Breast epithelium (tissue), 4 donors: ENCODE measurements at places on chromosomes 5 and 9.

- no peak for DNase-seq
Measured at GRCh38 chr5:149162401-149163084, 21.2 kb downstream of the ABLIM3 start.

- no peak for DNase-seq
Measured at GRCh38 chr9:4375424-4376200, 75.7 kb upstream of the GLIS3 start.

DNA sequence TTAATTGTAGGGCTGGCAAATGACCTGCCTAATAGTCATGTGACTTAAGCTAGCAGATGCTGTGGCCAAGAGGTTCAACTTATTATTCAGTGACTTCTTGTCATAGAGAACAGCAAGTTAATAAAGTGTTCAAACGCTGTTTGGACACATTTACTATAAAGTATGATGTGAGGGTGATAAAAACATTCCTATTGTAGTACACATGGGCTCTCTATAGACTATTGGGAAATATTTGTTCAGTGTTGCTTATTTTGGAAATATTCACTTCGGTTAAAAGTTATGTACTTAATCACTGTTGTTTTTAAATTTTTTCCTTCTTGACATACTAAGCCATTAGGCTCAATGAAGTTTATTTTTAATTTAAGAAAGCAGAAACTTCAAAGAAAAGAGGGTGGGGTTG lies 345.0 kb downstream of the NNT start:
- DNase-seq: no peak

DNA sequence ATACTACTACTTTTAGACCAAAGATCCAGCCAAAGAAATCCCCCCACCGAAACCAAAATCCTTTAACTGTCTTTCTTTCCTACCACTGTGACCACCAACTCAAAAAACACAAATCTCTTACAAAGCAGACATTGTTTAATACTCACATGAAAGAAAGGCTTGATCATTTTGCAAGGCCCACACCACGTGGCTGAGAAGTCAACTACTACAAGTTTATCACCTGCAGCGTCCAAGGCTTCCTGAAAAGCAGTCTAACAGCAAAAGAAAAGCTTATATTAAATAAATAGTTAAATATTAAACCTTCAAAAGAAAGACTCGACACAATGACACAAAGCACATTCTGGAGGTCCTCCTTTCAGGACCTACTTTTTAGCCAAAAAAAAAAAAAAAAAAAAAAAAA lies 5.1 kb downstream of the TXN start:
- DNase-seq: no peak

GRCh38 chr9:125470189-125470588 lies 208.6 kb downstream of the GAPVD1 start:
- no peak for DNase-seq

- no peak for DNase-seq
Measured at GRCh38 chr5:171848006-171848405, 62.4 kb downstream of the SMIM23 start.

- no peak for DNase-seq
Measured at GRCh38 chr5:88190106-88190834, 78.4 kb downstream of the TMEM161B start.

- DNase-seq: no peak
Measured at GRCh38 chr9:115525111-115526058, 407.4 kb upstream of the TNC start.

DNA sequence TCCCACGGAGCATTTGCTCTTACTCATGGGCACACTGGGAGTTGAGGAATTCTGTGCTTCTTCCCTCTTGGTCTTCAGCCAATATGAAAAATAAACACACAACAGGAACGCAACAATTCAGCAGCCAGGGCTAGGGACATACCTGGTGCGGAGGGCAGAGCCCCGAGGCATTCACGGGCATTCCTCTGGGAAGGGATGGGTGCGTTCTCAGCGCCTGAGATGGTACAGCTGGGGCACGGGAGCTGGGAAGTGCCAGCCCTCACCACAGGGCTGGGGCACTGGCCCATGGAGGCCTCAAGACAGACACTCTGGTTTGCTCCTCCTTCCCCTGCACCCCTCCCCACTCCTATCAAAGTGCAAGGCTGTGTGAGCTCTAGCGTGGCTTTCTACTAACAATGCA lies 2.1 kb downstream of the SLC6A3 start:
- no peak for DNase-seq

DNA sequence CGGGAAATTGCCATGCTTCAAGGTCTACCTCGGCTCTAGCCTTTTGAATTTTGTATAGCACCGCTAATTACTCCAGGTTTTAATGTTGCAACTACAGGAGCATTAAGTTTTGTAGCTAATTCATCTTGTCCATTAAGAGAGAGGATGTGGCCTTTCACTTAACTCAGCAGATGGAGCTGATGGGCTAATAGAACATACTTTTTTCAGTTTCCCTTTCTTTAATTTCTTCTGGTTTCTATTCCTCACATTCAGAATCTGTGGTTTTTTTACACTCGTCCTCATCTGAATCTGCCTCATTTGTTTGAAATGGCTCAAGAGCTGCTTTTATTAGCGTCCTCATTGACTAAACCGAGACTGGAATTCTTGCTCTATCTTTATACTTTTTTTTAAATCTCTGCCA lies 2085.7 kb upstream of the C9orf72 start:
- no peak for DNase-seq

DNA sequence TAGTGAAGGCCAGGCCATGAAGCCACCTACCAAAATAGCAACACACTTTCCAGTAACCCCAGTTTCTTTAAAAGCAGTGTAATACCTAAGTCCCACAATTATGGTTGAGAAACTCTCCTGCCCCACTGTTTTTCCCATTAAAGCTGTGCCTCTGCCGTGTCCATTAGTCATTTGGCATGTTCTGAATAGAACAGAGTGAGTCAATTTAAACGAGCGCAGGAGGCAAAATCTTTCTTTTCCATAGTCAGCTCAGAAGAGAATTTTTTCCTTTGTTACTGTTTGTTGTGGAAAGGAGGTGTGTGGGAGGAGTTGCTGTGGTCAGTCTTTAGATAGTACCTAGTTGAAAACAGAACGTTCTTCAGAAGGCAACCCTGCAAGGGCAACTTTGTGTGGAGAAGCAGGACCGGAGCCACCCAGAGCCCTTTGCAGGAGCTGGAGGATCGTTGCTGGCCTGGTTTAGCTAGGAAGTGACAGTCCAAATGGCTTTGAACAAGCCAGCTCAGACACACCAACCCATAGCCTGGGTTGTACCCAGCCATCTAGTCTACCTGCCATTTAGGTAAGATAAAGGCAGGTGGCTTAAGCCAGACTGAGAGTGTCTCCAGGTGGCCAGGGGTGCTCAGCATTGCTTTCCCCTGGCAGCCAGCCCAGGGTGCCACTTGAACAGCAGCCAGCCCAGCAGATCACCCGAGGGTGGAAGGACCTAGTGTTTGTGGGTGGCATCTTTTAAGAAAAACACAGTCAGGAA lies 30.4 kb downstream of the GADD45G start:
- peak; percentile 69 for DNase-seq

DNA sequence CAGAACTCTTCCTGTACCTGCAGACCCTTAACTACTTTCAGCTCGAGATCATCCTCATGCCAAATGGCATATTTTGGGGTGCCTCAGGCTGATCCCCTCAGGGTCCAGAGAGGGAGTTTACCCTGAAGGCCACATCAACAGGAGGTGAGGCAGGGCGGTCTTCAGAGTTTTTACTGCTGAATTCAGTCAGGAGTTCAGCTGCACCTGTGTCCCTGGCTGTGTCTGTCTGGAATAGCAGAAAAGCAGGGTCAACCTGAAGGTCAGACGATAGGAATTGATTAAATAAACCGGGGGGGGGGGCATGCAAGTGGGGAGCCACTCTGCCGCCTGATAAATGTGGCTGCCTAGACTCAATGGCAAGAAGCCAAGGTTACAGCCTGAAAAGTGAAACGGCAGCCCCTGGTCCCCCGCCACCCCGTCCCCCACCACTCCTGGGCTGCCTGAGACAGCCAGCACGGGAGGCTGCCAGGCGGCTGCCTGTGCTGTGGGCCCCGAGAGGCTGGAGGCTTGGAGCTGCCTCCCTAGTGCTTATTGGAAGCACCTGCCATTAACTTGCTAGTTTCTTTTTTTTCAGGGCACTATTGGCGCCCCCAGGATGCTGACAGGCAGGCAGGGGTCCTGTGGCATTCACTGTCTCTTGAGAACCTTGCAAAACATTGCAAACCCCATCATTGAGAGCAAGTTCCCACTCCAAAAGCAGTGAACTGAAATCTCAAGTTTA lies 182.7 kb upstream of the PPP1R26 start:
- DNase-seq: no peak

DNA sequence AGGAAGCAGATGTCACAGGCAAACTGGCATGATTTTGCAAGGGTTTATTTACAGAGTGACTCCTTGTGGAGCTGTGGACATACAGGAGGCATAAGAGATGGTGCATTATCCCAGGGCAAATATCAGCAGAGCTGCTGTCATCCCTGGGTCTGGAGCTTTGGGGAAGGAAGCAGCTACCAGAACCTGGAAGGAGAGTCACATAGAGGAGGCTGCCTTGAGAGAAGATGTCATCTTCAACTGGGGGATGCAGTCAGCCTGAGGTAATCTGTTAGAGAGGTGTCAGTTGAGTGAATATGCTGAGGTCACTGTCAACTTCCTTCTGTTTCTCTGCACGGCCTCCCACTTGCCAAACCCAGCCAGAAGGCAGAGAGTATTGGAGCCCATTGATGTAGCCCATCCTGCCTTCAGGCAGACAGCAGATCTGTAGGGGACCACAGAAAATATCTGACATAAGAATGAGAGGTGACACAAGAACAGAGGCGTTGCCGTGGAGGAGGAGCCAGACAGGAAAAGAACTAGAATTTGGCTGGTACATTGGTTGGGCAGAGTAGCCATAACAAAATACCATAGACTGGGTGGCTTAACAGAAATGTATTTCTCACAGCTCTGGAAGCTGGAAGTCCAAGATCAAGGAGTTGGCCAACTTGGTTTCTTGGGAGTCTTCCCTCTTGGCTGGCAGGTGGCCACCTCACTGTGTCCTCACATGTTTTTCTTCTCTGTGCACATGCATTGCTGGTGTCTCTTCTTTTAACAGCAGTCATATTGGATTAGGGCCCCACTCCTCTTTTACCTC lies 102.8 kb downstream of the SNX18 start:
- peak; percentile 47 for DNase-seq

DNA sequence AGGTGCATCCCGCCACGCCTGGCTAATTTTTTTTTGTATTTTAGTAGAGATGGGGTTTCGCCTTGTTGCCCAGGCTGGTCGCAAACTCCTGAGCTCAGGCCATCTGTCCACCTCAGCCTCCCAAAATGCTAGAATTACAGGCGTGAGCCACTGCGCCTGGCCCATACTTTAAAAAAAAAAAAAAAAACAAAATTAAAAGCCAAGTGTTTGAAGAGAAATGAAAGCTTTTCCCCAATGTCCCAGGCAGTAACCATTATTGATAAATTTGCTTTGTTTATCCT lies 9.5 kb downstream of the PRRC2B start:
- DNase-seq: no peak

- DNase-seq: no peak
Measured at GRCh38 chr9:73270967-73271721, 119.5 kb downstream of the ANXA1 start.

DNA sequence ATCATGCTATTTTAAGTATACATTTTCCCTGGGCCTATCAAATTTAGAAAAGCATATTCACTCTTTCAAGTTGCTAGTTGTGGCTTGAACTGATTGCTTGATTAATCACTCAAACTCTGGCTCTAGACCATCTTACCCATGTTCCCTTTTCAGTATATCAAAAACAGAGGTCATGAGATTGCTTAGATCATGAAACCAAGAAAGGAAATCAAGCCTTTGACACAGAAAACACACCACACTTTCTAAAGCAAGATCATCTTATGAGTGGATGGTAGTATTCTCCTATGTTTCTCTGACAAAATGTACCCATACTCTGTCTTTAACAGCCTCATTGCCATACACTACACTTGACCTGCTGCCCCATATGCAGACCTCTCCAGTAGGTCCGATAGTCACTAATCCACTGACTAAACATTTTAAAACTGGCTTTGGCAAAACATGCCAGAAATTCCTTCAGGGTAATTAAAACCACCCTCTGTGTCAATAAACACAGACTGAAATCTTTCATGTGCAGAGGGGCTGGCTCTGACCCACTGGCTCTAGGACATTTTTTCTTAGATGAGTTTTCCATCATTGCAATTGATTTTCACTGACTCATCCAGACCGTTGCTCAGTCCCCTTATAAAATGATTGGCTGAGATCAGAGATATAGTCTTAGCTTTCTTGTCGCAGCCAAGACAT lies 18.2 kb downstream of the PPP2R2B start:
- no peak for DNase-seq

DNA sequence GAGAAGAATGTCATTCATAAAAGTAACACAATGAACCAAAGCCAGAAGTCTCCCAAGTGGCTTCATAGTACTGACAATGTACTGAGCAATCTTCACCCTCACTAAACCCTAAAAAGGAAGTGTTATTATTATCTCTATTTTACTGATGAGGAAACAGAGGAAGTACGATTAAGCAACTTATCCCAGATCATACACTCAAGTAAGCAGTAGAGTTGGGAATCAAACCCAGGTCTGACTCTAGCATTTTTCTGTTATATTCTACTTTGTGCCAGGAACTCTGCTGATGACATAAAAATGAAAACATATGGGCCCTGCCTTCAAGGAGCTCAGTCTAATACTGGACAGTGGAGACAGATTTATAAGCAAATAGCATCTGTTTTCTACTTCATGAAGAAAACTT lies 109.2 kb downstream of the RAPGEF6 start:
- no peak for DNase-seq

DNA sequence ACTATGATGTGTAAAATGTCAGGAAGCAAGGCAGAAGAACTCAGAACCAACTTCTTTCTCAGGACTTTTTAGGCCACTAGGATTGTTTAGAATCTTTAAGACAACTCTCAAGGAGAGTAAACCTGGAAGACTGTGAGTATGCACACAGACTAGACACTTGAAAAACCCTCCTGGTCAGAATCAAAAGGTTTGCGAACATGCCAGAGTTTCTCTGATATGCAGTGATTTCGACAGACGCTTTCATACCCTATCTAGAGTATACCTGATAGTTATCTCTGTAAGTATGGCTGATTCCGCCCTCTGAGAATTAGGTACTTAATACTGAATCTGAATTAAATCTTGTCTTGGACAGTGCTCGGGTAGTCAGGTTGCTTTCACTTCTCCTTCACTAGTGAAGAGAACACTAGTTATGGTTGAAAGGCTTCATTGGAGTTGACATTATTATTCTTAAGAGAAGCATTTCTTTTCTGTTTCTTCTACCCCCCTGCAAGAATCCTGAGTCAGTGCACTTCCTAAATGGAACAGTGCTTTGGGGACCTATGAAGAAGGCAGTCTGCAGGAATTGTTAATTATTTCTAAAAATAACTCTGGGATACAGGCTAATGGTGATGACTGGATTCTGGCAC lies 158.1 kb downstream of the HACD4 start:
- no peak for DNase-seq

GRCh38 chr9:105693435-105694189 lies 729 bp upstream of the TMEM38B start:
- no peak for DNase-seq

- no peak for DNase-seq
Measured at GRCh38 chr5:180339583-180340183, 13.5 kb downstream of the GFPT2 start.

- DNase-seq: no peak
Measured at GRCh38 chr5:82470185-82470994, 192.2 kb upstream of the RPS23 start.

- no peak for DNase-seq
Measured at GRCh38 chr5:141633871-141634561, 2.6 kb downstream of the HDAC3 start.
